Body of pancreas (tissue), 4 donors: ENCODE measurements at places on chromosomes 2 and 18.

- H3K4me1 ChIP-seq = no peaks in the 10 kb centered on the region
- H3K36me3 ChIP-seq = no peaks in the 10 kb centered on the region
- H3K27ac ChIP-seq = no peak overlapping the region
These were observed 195.8 kb downstream of the SATB2 start for GRCh38 chr2:199261936-199262335.

DNA sequence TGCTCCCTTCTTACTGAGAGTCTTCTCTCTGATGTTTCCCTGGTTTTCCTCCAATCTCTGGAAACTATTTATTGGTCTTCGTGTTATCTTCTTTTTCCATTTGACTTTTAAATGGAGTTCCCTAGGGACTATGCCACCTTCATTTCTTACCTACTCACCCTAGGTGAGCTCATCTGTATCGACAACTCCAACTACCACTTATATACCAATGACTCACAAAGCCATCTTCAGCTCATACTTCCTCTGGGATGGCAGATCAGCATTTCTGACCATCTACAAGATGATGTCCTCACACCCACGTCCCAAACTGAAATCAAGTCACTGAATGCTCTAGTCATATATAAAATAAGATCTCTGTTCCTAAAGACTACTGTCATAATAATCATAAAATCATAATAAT, 40.6 kb downstream of the CFAP210 start:
- H3K27me3 ChIP-seq = no peaks in the 10 kb centered on the region
- no peak overlapping the region for H3K27ac ChIP-seq
- H3K36me3 ChIP-seq = no peaks in the 10 kb centered on the region
- no peak for DNase-seq
- H3K4me1 ChIP-seq = peaks cover 9% of the 10 kb centered on the region
- H3K4me3 ChIP-seq = no peak overlapping the region

GRCh38 chr2:10036095-10036884, 7.1 kb upstream of the KLF11 start:
- no peaks in the 10 kb centered on the region for H3K27me3 ChIP-seq
- peak overlapping the region; percentile 78 for H3K27ac ChIP-seq
- peaks cover 48% of the 10 kb centered on the region for H3K4me1 ChIP-seq
- H3K4me3 ChIP-seq = no peak overlapping the region
- peak; percentile 92 for DNase-seq

DNA sequence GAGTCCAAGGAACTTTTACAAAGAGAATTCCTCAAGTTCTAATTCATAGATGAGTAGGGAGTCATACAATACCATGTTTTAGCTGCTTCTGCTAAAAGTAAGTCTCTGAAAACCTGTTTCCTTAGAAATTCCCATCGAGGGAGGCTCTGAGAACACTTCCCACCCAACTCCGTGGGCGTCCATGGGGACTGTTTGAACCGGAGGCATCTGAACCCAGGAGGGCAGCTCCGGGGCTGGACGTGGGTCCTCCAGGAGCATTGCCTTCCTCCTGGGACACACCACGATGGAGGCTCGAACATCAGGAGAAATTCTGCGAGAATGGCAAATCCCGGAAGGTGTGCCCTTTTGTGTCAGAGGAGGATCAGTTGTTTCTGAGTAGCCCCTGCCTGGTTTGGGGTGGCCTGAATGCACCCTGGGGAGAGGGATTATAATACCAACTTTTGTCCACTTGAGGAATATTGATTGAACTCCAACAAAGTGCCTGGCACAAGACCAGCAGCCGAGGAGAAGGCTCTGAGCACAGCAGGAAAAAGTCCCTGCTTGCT, 327.5 kb upstream of the SALL3 start:
- H3K4me3 ChIP-seq = no peak overlapping the region
- H3K36me3 ChIP-seq = no peaks in the 10 kb centered on the region
- no peak overlapping the region for H3K27ac ChIP-seq

- no peaks in the 10 kb centered on the region for H3K36me3 ChIP-seq
- H3K4me3 ChIP-seq = no peak overlapping the region
- no peaks in the 10 kb centered on the region for H3K4me1 ChIP-seq
- DNase-seq = no peak
- H3K27me3 ChIP-seq = no peaks in the 10 kb centered on the region
These were observed 9.9 kb downstream of the C1D start for GRCh38 chr2:68052717-68053422.

DNA sequence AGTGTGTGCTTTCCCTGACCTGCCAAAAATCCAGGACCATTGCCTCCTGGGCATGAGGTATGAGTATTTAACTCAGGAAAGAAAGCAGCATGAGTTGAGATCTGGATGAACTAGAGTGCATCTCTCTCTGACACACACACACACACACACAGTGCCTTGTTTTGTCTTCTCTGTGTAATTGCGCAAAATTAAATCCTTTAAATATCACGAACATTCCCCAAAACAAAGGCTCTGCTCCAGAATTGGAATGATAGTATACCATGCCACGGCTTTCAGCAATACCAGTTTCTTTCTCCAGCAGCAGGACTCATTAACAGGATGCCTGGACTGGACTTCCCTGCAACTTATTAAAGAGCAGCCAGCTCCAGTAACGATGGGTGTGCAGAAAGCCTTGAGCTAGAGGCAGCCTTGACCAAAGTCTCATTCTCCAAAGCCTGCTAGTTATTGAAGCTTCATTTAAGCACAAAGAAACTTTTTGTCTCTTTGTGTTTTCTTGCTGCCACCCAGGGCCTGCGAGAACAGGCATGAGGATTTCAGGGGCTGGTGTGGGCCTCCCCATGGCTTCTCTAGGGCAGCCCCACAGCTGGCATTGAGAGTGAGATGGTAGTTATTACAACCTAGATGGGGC, 101.7 kb downstream of the NRP2 start:
- H3K4me1 ChIP-seq = no peaks in the 10 kb centered on the region
- H3K4me3 ChIP-seq = no peak overlapping the region
- H3K27ac ChIP-seq = no peak overlapping the region
- H3K36me3 ChIP-seq = no peaks in the 10 kb centered on the region

DNA sequence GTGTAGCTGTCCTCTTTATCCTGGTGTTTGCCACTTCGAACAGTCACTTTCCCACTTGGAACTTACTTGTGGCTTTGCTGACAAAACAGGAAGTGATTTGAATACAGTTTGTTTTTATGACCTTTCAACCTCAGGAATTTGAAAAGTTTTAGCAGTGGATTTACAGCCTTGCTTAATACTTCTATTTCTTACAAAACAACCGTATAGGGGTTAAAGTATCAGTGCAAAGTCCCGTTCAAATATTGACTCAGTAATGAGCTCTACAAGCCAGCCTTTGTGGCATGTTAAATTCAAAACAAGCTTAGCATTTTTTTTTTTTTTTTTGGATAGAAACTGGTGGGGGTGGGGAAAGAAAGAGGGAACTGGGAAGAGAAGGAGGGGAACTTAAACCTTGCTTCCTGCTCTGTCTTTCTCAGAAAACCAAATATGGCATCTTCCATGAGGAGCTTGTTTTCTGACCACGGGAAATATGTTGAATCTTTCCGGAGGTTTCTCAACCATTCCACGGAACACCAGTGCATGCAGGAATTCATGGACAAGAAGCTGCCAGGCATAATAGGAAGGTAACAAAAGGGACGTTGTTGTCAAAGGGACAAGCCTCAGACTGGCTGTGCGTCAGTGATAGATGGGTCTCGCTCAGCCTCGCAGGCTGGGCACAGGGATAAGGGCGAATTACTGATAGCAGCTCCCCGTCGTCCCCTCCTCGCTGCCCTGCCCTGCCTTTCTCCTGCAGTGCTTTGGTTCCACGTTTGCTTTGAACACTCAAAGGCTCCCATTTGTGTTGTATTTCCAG, at the start of gene HNMT:
Gene HNMT, plus strand, starts transcription at position 408 of the 793 bp plus-strand sequence. Its CDS starts 19 bp downstream, at position 427.
- peaks cover 30% of the 10 kb centered on the region for H3K4me1 ChIP-seq
- no peaks in the 10 kb centered on the region for H3K36me3 ChIP-seq
- no peaks in the 10 kb centered on the region for H3K27me3 ChIP-seq
- H3K27ac ChIP-seq = peak within 1 kb of the TSS; percentile 90

DNA sequence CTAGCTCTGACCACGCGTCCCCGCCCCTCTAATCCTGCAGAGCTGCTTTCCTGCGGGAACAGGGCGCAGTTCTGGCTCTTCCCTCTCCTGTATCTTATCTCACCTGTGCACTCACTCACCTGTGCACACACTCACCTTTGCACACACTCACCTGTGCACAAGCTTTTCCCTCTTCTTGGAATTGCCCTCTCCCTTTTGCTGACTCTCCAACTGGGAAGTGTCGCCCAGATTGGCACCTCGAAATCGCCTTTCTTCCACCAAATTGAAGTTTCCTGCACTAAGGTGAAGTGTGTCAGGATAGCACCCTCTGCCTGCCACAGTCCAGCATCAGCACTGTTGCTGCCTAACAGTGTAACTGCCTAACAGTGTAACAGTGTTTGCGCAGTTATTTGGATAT, 566 bp upstream of the CMPK2 start:
- no peaks in the 10 kb centered on the region for H3K27me3 ChIP-seq
- H3K27ac ChIP-seq = peak overlapping the region; percentile 84
- H3K36me3 ChIP-seq = no peaks in the 10 kb centered on the region
- peaks cover 22% of the 10 kb centered on the region for H3K4me1 ChIP-seq
- peak; percentile 63 for DNase-seq

DNA sequence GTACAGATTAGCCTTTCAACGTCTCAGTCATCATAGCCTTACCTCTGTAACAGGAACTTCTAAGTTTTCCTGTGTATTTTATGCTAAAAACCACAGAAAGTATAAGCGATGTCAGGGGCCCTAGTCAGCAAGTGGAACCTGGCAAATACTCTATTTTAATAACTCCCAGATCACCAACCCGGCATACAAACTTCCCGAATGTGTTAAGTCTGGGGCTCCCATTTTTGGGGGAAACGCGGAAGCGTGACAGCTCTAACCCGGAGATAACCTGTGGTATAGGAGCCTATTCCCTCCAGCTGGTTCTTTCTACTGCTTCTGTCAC, 574 bp downstream of the NIFK start:
- peak overlapping the region; percentile 69 for H3K27ac ChIP-seq
- no peaks in the 10 kb centered on the region for H3K27me3 ChIP-seq
- no peak for DNase-seq
- no peaks in the 10 kb centered on the region for H3K36me3 ChIP-seq
- peak overlapping the region; percentile 48 for H3K4me3 ChIP-seq
- peaks cover 12% of the 10 kb centered on the region for H3K4me1 ChIP-seq

DNA sequence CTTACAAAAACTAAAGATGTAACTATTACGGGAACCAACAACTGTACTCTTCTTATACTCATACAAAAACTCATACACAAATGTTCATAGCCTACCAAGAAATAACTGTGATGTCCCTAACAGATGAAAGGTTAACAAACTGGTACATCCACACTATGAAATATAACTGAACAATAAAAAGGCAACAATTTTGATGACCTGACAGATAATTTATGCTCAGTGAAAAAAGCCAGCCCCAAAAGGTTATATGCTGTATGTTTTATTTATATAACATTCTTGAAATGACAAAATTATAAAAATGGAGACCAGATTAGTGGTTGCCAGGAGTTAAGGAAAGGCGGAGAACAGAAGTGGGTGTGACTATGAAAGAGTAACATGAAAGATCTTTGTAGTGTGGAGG, 31.3 kb downstream of the REV1 start:
- H3K4me3 ChIP-seq = no peak overlapping the region
- no peaks in the 10 kb centered on the region for H3K4me1 ChIP-seq
- no peaks in the 10 kb centered on the region for H3K36me3 ChIP-seq
- DNase-seq = no peak

DNA sequence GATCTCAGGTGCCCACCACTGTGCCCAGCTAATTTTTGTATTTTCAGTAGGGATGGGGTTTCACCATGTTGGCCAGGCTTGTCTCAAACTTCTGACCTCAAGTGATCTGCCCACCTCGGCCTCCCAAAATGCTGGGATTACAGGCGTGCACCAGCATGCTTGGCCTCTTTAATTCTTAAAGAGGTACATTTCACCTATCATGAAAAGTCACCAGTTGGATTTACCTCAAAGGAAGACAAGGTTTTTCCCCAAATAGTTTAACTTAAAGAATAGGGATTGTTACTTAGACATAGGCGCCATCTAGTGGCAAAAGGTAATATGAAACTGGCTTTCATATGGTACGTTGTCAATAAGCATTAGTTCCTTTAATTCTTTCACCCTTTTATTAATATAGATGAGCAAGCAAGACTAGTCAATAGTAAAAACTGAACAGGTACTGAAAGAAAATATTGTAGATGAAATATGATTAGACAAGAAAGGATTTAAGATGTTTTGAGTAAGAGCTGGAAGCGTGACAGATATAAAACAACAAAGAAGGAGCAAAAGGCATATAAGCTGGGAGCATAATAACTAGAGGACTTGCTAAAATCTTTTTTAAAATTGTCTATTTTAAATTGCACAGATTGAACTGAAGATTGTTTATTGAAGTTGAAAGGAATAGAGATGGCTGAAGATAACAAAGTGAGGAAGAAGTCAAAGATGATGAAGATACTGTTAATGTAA, 35.0 kb upstream of the PSMD14 start:
- no peak overlapping the region for H3K4me3 ChIP-seq
- no peak overlapping the region for H3K27ac ChIP-seq
- H3K36me3 ChIP-seq = no peaks in the 10 kb centered on the region
- H3K27me3 ChIP-seq = no peaks in the 10 kb centered on the region
- no peaks in the 10 kb centered on the region for H3K4me1 ChIP-seq
- DNase-seq = no peak
